ENCODE measurements at places on chromosomes 4 and X. TPM values are rescaled to one million over a fixed set of nuclear protein-coding genes. Genes with fewer than 3 reads are reported as not detected.

GLRA3 gene
- not detected for polyA plus RNA-seq

DMRTC1B gene
- polyA plus RNA-seq = not detected

BTC gene
- 0.15 TPM for polyA plus RNA-seq

ARHGEF6 gene
- polyA plus RNA-seq = 11.4 TPM

MAGEB2 gene
- polyA plus RNA-seq = not detected

SSX1 gene
- polyA plus RNA-seq = not detected

VCX2 gene
- not detected for polyA plus RNA-seq

EPGN gene
- polyA plus RNA-seq = 4.3 TPM

AREG gene
- 1.2 TPM for polyA plus RNA-seq

WDR45 gene
- polyA plus RNA-seq = 99.4 TPM

IL15 gene
- polyA plus RNA-seq = 2.2 TPM

ZNF157 gene
- not detected for polyA plus RNA-seq

HERC5 gene
- 0.51 TPM for polyA plus RNA-seq

RHOXF2B gene
- polyA plus RNA-seq = not detected

EVC2 gene
- polyA plus RNA-seq = 0.44 TPM

SH3D19 gene
- 13.4 TPM for polyA plus RNA-seq

CPZ gene
- polyA plus RNA-seq = 0.30 TPM

PRR32 gene
- not detected for polyA plus RNA-seq

RAB39B gene
- polyA plus RNA-seq = 0.03 TPM

NUDT11 gene
- not detected for polyA plus RNA-seq

HSPA4L gene
- polyA plus RNA-seq = 0.36 TPM

HELT gene
- polyA plus RNA-seq = not detected

GAB3 gene
- polyA plus RNA-seq = 3.2 TPM

TKTL2 gene
- not detected for polyA plus RNA-seq
